ENCODE measurements at places on chromosomes 5 and 9.
A peak's percentile ranks its signal among the peaks of the same experiment; 100 is the strongest.

GRCh38 chr5:35736280-35736679 lies 118.6 kb downstream of the SPEF2 start:
- DNase-seq = no peak

GRCh38 chr9:123343443-123344191 lies 12.4 kb upstream of the CRB2 start:
- DNase-seq = no peak

GRCh38 chr5:158068964-158069363 lies 210.0 kb upstream of the CLINT1 start:
- no peak for DNase-seq

DNA sequence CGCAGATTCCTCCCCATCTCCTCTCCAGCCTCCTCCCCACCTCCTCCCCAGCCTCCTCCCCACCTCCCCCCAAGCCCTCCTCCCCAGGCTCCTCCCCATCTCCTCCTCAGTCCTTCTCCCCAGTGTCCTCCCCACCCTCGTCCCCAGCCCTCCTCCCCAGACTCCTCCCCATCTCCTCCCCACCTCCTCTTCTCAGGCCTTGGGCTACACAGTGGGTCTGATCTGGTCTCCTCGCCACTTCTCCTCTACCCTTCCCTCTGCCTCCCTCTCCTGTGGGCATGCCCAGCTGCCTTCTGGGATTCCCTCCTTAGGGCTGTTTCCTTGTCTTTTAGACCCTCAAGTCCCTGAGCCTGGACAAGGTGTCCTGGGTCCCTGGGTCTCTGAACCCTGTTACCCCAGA lies 28.3 kb downstream of the CXXC5 start:
- DNase-seq = no peak

DNA sequence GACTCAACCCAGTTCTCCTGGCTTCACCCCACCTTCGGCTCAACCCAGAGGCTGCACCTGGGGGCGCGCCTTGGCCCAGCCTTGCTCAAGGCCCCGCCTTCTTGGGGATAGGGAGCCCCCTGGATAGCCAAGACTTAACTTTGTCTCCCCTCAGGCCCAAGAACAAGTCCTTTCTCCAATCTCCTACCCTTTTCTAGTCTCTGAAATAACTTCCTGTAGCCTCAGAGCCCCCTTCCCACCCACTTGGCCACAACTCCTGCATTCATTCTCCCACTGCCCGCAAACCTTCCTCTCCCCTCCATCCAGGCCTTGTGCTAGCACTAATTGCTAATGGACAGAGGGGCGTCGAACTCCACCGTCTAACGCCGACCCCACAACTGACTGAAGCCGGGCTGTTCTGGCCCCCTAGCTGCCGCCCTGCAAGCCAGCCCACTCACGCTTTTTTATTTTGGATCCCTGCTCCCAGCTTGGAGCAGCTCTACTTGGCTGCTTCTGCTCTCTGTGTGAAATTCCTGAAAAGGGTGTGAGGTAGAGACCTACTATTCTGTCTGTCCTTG lies 579 bp upstream of the ASTN2 start:
- DNase-seq = no peak

GRCh38 chr9:69674716-69675438 lies 2.7 kb upstream of the APBA1 start:
- DNase-seq = peak; percentile 68

- peak; percentile 56 for DNase-seq
These were observed 131.8 kb upstream of the CHD1 start for GRCh38 chr5:99060306-99061261.

DNA sequence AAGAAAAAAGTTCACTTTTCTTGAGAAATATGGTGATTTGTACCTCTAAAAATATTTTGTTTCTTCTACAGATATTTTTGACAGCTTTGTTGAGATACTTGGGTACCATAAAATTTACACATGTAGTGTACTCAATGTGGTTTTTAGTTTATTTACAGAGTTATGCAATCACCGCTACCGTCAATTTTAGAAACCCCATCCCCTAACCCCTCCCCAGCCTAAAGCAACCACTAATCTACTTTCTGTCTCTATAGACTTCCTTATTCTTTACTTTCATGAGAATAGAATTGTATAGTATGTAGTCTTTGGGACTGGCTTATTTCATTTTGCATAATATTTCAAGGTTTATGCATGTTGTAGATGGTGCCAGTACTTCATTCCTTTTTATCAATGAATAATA lies 45.0 kb upstream of the TDRD7 start:
- DNase-seq = no peak

- no peak for DNase-seq
These were observed 138.2 kb upstream of the SMARCA2 start for GRCh38 chr9:1876891-1877496.

- DNase-seq = no peak
These were observed 189.5 kb downstream of the TMEM38B start for GRCh38 chr9:105883847-105884246.

GRCh38 chr9:5113523-5113922 lies 71.9 kb downstream of the INSL6 start:
- DNase-seq = no peak

GRCh38 chr5:159972538-159973362 lies 36.2 kb upstream of the TTC1 start:
- no peak for DNase-seq
